ENCODE measurements at places on chromosomes 3 and 15.

DNA sequence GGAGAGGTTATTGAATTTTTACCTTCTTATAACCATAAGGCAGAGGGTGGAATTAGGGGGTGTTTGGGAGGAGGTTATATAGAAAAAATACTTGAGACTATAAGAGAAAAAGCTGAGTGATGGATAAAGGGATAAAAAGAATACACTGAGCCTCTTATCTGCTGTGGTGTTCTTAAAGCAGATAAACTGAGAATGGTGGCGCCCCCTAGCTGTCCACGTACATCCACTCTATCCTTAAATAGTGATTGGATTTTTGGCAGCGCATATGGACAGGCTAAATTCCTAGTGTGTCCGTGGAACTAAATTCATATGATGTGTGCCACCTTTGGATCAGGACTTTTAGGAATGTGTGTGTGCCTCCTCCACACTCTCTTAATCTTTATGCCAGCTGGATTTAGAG is 121.1 kb downstream of the OXSM start:
- DNase-seq, result peak; percentile 52

- DNase-seq, result no peak
Measured at GRCh38 chr3:13115576-13115910, 42.3 kb upstream of the IQSEC1 start.

- no peak for DNase-seq
Measured at GRCh38 chr3:99918715-99919114, 101.1 kb downstream of the CMSS1 start.

- DNase-seq, result no peak
Measured at GRCh38 chr3:195033531-195034091, 237.3 kb downstream of the XXYLT1 start.

DNA sequence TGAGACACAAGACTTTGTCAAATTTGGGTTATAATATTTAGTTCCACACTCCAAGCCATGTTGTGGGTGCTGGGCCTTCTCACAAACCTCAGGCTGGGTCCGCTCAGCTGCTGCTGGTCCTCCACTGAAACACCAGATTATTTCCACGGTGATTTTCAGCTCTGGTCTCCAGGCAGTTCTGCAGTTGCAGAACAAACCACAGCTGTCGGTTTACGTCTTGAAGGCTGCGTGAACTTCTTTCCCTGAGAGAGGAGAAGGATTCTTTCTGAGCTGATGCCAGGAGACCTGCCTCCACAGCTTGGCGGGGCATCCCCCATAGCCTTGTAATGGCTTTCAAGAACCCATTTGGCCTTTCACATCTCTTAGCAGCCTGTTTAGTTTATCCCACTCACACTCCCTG is 16.2 kb downstream of the GALNT15 start:
- no peak for DNase-seq
